Calu3 (cell line): ENCODE measurements at places on chromosomes 12 and 14. TPM values are rescaled to one million over a fixed set of nuclear protein-coding genes. Genes with fewer than 3 reads are reported as not detected.

NRL gene
- total RNA-seq, result 1.8 and 2.3 TPM in 2 replicates

ASPG gene
- not detected in 2 replicates for total RNA-seq

IL26 gene
- not detected in 2 replicates for total RNA-seq

NUAK1 gene
- 8.0 and 14.3 TPM in 2 replicates for total RNA-seq

PAWR gene
- 172 and 204 TPM in 2 replicates for total RNA-seq

DNA sequence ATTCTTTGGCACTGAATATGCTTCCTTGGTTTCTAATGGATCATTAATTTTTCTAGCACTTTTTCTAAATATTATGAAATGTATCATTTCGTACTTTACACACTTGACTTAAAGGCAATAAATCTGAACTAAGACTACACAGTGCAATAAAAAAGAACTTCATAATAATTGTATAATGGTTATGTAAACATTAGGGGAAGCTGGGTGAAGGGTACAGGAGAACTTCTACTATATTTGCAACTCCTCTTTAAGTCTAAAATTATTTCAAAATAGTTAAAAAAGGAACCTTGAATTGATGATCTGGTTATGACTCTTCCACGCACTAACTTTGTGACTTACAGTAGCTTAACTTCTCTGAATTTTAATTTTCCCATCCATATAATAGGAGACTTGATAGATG is 5.1 kb upstream of the NOVA1 start:
- no peak for DNase-seq

GRCh38 chr14:81416981-81417380 is 16.9 kb upstream of the STON2 start:
- no peak for DNase-seq

DNA sequence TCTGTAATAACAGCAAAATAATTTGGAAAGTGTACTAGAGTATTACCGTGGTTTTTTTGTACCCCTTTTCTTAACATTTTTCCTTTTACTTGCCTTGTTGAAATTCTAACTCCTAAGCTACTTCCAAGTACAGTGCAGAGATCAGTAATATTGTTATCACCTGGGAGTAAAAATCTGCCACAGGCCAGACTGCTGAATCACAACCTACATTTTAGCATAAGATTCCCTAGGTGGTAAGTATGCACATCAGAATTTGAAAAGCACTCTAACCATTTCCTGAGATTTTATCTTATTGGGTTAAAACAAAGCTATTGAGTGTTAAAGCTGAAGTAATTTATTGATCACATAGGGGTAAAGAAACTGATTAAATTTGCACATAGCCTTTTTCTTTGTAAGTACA is 55.2 kb upstream of the KCNH3 start:
- DNase-seq, result no peak

GRCh38 chr14:23015618-23016017 is 5.7 kb upstream of the C14orf93 start:
- DNase-seq, result no peak

DNA sequence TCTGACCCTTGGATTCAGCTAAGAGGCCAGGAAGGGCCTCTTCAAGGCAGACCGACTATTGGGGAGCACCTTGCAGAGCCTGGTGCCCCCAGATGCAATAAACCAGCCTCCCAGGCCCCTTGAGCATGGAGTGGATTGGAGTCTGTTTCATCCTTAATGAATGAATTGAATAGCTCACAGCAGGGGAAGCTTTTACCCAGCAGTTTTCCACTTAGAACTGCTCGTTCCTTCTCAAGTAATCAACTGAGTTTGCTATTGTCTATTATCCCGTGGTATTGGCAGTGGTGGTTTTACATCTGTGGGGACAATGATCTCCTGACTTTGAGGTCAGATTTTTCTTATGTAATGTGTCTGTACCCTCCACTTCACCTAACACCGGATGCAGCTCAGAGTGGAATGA is 197.6 kb downstream of the AACS start:
- no peak for DNase-seq

DNA sequence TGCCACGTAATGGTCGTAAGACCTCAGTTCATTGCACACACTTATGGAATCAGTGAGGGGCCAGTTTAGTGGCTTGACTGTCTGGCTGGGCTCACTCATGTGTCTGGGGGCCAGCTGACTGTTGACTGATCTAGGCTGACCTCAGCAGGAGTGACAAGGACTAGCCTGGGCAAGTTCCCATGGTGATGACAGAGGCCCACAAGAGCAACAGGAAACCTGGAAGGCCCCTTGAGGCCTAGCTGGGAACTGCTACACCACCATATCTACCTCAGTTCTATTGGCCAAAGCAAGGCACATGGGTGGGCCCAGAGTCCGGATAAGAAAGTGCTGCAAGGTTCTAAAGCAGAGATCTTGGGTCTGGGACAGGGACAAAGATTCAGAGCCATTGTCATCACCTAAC is 21.3 kb upstream of the RFLNA start:
- peak; percentile 34 for DNase-seq
